ENCODE measurements at places on chromosomes 12 and 14.

DNA sequence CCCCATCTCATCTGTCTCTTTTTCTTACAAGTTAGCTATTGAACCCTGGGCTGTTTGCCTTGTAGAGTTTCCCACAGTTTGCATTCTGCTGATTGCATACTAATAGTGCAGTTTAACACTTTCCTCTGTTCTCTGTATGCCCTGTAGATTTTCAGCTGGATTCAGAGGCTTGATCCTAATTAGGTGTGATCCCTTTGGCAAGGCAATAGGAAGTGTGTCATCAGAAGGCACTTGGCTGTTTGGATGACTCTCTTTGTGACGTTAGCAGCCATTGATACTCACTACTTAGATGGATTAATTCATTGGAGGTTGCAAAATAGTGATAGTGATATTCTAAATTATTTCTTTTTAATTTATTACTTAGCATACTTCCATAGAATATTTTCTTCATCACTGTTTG, 33.6 kb downstream of the FUT8 start:
- no peak for DNase-seq

DNA sequence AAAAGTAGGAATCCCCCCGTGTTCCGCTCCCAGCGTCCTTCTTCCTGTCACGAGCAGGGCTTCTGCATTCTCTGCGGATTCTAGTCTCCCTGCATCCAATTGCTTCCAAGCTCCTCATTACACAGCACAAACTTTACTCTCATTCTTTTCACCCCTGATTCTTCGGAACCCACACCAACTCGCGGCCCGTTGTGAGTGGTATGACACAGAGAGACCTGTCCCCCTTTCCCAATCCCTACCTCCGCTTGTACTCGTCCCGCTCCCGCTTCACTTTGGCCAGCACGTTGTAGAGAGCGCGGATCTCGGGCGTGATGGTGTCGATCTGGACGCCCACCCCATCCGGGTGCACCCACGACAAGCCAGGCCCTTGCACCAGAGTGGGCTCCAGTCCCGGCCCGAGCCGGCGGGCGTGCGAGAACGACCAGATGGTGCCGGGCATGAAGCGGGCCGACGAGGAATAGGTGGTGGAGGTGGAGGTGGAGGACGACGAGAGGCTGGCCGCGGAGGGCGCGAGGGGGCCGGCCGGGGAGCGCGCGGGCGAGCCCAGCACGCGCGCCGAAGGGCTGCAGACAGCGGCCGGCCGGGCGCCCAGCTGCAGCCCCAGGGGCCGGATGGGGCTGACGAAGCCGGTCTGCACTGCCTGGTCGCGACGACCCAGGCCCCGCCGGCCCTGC, 687 bp downstream of the IFFO1 start:
- DNase-seq = no peak

GRCh38 chr14:89371585-89372511, 45.2 kb downstream of the FOXN3 start:
- DNase-seq = no peak

DNA sequence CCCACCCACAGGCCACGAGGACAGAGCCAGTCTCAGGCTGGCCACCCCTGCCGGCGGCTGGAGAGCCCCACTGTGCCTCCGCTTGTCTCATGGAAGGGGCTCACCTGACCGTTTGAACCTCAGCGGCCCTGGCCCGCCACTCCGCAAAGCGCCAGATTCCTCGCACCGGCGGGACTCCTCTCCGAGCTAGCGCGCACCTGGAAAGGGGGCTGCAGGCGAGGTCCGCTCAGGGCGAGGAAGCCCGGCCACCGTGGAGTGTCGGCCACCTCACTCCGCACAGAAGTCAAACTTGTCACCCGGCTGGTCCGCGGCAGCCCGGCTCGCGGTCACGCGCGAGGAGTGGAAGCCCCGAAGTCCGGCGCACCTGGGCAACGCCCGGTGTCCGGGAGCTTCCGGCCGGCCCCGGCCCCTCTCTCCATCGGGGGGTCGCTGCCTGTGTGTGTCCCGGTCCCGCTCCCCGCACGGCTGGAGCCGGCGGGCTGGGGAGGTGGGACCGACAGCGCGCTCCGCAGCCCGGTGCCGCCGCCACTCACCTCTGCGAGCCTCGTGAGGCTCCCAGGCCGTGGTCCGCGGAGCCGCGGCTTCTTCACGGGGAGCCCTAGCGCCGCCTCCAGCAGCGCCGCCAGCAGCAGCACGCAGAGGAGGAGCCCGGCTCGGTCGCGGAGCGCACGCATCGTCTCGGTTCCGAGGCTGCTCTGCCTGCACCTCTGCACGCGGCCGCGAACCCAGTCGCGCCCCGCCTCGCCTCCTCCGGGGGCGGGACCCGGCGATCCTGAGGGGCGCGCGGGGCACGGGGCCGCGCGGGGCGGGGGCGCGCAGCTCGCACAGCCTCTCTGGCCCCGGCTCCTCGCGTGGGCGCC, at the start of gene ISM2:
Gene ISM2, minus strand, starts transcription at position 697 of the 860 bp plus-strand sequence. Its CDS starts 23 bp downstream, at position 674.
- DNase-seq = no peak

DNA sequence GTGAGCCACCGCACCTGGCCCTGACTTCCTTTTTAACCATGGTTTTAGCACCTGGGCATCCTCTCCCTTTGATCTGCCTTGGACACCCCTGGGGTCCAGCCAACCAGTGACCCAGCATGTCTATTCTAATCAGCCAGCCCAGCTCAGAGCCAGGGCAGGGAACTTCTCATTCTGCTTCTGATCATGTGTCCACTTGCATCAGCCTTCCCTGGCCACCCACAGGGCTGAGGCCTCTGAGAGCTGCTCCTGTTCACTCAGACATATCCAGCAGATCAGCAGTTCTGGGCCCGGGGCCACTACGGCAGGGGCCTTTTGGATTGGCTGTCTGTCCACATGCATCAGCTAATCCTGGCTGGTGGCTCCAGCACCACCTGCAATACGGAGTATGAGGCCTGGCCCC, 117.9 kb upstream of the MAP1LC3B2 start:
- DNase-seq = no peak
